ENCODE measurements at places on chromosomes 12 and 14. TPM values are rescaled to one million over a fixed set of nuclear protein-coding genes. Genes with fewer than 3 reads are reported as not detected.

- no peak for DNase-seq
Observed at GRCh38 chr14:33671556-33671955, 279.3 kb downstream of the EGLN3 start.

GRCh38 chr12:58889557-58889956 is 30.7 kb downstream of the LRIG3 start:
- no peak for DNase-seq

DNA sequence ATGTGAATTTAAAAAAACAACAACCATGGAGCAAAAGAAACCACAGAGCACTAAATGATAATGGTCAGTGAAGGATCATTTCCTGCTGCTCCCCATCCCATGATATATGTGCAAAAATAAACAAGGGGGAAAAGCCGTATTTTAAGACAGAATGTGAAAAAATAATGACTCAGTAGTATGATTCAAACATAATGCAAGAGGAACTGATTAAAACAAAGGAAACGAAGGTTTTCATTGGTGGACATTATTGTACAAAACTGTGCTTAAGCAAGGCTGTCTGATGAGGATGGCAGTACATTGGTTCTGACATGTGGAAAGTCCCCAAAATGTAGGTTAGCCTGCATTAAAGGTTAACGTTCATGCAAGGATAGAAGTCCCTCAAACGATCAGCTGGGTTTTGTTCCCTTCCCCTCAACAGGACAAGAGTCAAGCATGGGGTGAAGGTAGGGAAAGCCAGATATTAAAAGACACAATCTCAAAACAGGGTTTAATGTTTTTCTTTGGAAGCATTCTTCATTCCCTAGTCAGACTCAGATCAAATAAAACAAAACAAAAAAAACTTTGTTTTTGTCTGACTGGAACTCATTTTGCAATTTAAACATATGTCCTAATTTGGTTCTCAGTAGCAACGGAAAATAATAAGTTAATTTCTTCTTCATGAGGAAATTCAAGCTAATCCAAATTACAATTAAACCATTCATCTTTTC is 26.3 kb upstream of the PTGDR start:
- DNase-seq: no peak

DNA sequence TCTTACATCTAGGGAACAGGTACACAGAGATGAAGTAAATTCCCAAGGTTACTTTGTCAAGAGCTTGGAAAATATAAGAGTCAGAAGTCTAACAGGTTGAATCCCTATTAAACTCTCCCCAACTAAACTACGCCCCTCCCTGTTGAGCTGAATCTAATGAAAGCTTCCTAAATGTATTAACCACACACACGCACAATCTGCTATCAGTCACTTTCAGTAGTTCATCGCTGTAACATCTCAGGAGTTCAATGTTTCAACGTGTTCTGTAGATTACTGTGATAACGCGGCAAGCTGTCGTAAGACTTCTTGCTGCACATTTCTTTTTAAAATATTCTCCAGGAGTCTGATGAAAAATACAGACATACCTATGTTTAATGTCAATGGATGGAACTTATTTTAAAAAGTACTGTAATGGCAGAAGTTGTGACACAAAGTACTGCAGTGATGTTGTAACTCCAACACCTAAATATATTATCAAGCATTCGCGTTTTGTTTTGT is 612 bp upstream of the SLC25A3 start:
- DNase-seq: no peak

GRCh38 chr14:31993521-31993951 is 83.6 kb upstream of the ARHGAP5 start:
- DNase-seq: no peak

- no peak for DNase-seq
Observed at GRCh38 chr14:90442388-90442787, 45.6 kb downstream of the CALM1 start.

DNA sequence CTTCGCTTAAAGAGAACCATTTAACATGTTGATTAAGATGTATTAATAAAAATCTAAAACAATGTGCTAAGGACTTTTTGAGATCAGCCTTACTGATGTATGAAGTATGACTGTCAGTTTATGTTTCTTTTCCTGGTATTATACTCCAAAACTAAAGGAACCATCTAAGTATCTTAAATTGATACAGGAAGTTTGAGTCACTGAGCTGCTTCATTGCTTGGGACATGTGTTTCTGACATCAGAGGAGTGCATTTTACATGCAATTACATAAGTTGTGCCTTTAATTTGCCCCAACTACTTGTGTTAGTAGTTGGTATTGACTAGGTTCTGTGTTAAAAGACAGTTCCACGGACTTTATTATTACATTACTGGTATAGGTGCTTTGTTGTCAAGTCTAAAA is 50.9 kb downstream of the PROX2 start:
- DNase-seq: no peak

DNA sequence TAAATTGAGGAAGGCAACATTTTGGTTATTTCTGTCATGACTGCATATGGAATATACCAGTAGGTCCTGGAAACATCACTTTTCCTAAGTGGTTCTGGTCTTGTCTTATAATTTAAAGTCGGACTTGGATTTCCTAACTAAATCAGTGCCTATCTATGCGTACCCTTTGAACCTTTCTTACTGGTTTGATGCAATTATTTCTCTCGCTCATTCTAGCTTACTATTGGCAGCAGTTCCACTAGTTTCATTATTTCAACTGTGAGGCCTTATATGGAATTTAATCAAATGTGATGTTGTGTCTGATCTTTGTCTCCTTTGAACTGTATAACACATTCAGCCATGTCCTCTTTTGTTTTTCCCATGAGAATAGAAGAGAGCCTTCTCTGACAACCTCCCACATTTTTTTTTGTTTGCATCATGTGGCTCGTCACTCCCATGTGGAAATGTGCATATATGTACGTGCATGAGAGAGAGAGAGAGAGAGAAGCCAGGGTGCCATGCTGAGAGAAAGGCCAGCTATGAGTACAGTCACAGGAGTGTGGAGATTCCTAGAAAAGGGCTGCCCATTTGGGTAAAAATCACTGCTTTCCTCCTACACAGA is 48.0 kb downstream of the AKAP6 start:
- no peak for DNase-seq

DNA sequence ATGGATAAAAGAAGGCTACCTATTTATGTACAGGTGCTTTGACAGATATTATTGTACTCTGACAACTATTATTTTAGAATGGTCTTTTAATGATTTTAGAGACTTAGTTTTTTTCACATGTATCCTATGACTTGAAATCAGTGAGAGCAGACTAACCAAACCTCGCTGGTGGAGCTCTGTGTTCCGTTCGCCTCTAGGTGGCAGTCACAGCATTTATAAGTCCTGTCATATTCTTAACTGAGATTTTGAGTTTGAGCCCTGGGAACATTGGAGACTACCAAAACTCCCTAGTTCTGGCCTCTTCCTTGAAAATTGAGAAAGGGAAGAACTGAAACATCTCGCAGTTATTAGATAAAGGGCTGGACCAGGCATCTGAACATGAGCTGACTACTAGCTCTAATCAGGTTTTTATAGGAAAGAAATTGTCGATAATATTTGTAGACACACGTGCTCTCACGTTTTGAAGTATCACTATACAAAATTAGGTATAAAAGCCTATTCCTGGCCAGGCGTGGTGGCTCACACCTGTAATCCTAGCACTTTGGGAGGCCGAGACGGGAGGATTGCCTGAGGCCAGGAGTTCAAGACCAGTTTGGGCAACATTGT is 48.3 kb downstream of the TTLL5 start:
- DNase-seq: no peak

DNA sequence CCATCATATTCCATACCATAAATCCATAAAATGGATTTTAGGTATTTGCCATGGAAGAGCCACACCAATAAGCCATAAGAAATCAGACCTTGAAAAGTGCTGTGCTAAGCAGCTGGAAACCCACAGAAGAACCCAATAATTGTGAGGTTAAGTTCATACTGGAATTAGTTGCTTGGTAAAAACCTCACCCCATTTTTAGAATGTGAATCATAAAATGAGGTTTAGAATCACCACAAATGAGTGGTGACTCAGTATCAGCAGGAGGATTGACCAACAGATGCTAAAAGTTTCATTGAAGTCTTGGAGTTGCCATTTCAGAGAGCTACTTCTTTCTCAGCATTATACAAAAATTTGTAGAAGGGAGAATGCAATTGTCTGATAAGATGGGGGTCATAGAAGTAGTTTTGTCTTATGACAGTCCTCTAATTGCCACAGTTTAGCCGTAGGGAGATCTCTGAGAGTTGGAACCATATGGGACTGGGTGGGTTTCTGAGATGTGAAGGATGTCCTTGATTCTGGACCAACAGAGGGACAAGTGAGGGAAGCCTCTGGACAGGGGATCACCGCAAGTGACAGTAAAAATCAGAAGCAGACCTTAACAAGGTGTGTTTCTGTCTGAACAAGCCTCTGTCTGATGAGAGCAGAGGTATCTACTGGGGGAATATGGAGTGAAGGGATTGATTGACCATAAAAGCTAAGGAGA is 1.4 kb upstream of the STON2 start:
- DNase-seq: no peak

- DNase-seq: no peak
Observed at GRCh38 chr14:76323331-76324050, 52.4 kb upstream of the ESRRB start.

DNA sequence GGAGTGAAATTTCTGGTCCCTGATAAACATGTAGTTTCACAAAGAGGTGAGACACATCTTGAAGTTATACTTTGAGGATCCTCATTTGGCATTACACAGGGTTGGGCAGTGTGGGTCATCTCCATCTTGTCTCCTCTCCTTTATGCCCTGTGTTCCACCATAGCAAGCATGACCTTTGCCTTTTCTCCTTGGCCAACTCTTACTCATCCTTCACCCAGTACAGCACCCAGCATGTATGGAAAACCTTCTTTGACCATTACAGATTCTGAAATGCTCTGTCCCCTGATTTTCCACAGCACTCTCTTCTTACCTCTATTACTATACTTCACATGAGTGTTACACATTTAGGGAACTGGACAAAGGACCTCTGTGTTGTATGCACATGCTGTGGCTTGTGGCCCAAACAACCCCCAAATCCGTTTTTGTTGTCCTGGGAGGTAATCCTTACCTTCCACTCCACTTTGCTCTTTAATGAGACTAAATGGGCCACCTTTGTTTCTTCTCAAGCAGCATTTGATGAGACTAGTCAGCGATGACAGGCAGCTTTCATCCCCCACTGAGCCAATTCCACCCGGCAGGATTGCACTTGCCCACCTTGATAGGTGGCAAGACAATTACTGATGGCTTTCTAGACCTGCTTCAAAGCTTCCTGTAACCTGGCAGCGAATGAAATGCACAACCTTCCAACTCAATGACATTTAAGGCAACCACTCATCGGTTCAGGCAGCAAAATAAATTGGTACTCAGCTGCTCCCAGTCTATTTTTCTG is 163.5 kb downstream of the MON2 start:
- DNase-seq: no peak

DNA sequence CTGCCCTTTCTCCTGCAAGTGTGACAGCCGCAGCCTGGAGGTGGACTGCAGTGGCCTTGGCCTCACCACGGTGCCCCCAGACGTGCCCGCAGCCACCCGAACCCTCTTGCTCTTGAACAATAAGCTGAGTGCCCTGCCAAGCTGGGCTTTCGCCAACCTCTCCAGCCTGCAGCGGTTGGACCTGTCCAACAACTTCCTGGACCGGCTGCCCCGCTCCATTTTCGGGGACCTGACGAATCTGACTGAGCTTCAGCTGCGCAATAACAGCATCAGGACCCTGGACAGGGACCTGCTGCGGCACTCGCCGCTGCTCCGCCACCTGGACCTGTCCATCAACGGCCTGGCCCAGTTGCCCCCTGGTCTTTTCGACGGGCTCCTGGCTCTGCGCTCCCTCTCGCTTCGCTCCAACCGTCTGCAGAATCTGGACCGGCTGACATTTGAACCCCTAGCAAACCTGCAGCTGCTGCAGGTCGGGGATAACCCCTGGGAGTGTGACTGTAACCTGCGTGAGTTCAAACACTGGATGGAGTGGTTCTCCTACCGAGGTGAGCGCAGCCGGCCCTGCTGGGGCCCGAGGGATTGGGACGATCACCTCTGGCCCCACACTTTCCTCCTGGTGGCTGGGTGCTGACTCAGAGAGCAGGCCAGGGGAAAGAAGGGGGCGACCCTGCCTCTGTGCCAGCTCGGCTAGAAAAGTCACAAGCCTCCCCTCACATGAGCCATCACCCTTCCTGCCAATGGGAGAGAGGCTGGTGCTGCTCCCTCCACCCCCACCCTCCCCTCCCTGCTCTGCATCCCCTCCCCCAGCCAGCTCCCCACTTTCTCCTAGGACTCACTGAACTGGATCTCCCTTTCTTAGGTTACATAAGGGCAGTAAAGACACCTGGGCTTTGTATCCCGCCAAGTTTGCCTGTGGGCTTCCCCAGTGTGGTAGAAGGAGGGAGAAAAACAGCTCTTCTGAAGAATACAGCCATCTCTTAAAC is 10.9 kb downstream of the LRTM2 start:
- peak; percentile 81 for DNase-seq

- no peak for DNase-seq
Observed at GRCh38 chr12:25552681-25553080, 402 bp downstream of the LMNTD1 start.

- no peak for DNase-seq
Observed at GRCh38 chr14:59534361-59534987, 42.1 kb downstream of the CCDC175 start.

DNA sequence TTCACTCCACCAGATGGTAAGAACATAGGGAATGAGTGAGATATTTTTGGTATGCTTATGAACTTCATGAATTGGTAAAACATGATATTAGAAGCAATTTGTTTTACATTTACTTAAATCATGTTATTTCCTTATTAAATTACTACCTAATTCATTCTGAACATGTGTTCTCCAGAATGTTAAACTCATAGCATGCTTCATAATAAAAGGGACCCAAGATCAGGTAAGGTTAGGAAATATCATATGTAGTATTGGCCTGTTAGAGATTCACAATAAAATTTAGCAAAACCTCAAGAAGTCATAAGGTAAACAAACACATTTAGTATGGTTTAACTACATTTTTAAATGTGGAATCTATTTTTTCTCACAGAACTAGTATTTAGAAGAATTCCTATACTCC is 28.2 kb downstream of the PTPRQ start:
- no peak for DNase-seq

- DNase-seq: no peak
Observed at GRCh38 chr12:114664651-114665320, 19.2 kb downstream of the TBX3 start.

DNA sequence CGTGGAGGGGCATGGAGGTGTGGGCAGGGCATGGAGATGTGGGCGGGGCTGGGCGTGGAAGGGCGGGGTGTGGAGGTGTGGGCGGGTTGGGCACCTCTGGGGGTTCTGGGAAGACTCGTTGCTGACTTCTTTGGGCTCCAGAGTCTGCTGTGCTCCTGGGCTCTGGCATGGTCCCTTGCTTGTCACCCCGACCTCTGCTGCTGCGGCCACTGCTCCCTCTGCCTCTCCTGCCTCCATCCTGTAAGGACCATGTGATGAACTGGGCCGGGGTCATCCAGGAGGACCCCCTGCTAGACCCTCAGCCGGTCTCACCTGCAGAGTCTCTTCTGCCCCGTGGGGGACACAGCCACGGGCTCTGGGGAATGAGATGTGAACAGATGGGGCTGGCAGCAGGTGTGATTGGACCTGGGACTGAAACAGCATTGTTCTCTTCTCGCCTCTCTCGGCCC is 15.3 kb downstream of the NOC4L start:
- DNase-seq: no peak

GRCh38 chr12:31931796-31932715 is 27.2 kb upstream of the RESF1 start:
- no peak for DNase-seq

RND1 gene
- total RNA-seq: 1.1 TPM

EXOC3L4 gene
- not detected for total RNA-seq

RPGRIP1 gene
- total RNA-seq: not detected

NKX2-1 gene
- total RNA-seq: not detected

SIRT4 gene
- total RNA-seq: 2.4 TPM

MYG1 gene
- 47.0 TPM for total RNA-seq

LRRC23 gene
- 9.3 TPM for total RNA-seq

GPR84 gene
- not detected for total RNA-seq

Measured in chondrocyte (in vitro differentiated cells).